ENCODE measurements at places on chromosomes 6 and 20.

DNA sequence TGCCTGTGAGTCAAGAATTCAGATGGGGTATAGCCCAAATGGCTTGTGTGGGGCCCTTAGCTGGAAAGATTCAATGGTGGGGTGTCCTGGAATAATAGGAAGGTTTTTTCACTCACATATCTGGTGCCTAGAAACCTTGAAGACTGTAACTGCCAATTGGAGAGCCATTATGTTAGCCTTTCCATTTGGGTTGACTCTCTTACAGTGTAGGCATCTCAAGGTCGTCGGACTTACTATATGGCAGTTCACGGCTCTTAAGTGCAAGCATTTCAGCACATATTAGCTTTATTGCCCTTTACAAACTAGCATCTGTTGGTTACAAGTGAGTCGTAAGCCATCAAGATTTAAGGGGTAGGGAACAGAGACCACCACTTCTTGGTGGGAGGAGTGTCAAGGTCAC is 74.1 kb downstream of the CD2AP start:
- no peak for DNase-seq

- DNase-seq, result peak; percentile 22
Measured at GRCh38 chr20:43408848-43409576, 48.7 kb upstream of the SRSF6 start.

GRCh38 chr20:42181064-42181463 is 562.9 kb upstream of the CHD6 start:
- DNase-seq, result no peak

- DNase-seq, result no peak
Measured at GRCh38 chr6:51972659-51973058, 114.8 kb downstream of the PKHD1 start.

DNA sequence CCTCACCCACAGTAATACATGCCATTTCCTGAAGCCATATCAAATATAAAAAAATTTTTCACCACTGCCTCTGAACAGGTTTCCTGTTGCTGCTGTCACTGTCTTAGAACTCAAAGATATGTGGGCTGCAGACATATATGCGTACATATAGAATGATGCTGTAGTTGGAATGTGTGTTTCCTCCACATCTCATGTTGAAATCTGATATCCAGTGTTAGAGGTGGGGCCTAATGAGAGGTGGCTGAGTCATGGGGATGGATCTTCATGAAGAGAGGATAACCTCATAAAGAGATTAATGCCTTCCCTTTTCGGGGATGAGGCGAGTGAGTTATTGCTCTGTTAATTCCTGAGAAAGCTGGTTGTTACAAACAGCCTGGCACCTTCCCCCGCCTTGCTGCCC is 7.7 kb upstream of the SCP2D1 start:
- no peak for DNase-seq

DNA sequence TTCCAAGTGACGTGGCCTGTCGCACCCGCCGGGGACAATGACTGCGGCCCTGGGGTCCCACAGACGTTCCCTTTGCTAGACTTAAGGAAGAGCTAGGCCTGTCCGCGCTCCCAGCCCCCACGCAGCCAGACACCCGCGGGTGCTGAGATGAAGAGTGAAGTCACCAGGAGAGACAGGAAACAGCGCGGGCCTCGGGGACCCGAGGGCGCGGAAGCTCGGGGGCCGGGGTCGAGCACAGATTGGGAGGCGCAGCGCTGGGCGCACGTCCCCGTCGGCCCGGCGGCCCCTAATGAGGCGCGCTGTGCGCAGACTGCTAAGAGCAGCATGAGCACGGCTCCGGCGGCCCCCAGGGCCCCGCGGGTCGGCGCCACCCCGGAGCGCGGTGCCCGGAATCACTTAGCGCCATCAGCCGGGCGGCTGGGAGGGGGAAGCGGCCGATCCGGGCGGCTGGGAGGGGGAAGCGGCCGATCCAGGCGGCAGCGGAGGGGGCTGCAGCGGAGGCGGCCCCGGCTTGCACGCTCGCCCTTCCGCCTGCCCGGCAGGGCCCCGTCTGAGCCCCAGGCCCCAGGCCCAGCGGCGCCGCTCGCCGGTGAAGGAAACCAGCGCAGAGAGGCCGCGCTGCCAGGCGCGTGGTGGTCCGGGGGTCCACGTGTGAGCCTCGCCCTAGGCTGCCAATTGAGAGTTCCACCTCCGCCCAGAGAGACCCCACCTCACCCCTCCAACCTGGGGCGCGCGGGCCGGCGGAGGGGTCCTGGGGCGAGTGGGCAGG is 8.3 kb upstream of the AVP start:
- peak; percentile 69 for DNase-seq

DNA sequence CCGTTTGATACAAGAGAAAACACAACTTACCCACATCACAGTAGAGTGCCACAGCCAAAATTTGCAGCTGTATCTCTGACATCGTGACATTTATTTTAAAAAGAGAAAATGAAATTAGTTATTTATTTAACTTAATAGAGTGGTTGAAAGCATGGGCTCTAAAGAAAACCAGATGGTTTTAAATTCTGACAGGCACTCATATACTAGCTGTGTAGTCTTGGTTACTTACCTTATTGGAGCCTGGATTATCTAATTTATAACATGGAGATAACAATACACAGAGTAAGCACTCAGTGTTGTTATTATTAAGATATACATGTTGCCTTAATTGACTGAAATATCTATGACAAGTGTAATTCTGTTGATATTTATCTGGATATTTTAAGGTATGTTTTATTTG is 334.9 kb downstream of the GRIK2 start:
- no peak for DNase-seq

- no peak for DNase-seq
Measured at GRCh38 chr6:153210083-153210482, 79.0 kb upstream of the RGS17 start.

DNA sequence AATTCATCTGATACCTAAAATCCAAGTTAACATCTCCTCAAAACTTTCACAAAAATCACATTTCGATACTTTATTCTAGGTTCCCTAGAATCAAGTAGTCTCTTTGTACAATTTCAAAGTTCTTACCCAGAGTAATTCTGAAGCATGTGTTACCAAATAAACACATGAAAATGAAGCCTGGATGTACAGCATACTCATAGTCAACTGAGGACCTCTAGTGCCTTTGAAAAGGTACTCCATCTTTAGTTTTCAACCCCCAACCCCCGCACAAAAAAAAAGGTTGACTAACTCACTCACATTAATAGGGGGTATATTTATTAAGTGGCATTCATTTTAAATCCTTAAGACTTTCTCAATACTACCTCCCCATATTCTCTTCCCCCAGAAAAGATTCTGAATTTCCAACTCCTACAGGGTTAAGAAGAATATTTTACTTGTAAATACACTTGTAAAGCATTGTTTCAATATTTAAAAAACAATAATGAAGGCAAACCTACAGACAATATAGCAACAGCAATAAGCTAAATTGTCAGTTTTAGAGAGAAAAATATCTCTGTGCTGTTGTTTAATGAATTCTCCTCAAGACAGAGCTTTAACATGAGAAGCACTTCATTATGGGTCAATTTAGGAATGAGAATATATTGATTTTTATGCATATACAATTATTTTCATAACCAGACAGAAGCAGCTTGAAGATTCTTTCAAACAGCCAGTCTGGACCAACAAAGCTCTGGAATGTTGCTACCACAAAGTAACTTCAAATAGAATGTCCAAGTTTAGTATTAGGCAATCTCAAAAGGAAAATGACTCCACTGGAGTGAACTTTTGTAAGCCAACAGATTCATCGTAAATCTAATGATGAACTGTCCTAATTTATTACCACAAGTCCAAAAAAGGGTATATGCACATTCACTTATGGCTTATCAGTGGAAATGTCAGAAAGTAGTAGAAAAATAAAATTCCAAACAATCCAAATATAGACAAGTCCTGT is 3.3 kb downstream of the PLN start:
- no peak for DNase-seq

- DNase-seq, result peak; percentile 15
Measured at GRCh38 chr6:149435919-149436586, 36.0 kb downstream of the SUMO4 start.

- no peak for DNase-seq
Measured at GRCh38 chr6:35220711-35221110, 7.0 kb downstream of the SCUBE3 start.

DNA sequence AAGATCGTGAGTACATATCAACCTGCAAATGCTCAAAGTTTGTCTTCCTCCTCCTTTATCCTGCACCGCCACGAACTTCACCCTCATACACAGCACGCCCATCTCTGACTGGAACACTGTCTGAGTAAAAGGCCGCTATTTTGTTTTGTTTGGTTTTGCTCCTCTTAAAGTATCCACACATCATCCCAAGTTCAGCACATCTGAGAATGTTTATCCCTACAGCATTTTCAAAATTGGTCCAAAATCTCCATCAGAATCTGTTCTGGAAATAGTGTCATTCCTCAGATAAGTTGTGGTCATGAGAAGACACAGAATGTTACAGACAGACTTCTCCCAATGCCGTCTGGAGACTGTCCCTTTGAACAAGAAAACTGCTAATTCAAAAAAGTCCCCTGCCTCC is 251.6 kb upstream of the ARID1B start:
- DNase-seq, result no peak

DNA sequence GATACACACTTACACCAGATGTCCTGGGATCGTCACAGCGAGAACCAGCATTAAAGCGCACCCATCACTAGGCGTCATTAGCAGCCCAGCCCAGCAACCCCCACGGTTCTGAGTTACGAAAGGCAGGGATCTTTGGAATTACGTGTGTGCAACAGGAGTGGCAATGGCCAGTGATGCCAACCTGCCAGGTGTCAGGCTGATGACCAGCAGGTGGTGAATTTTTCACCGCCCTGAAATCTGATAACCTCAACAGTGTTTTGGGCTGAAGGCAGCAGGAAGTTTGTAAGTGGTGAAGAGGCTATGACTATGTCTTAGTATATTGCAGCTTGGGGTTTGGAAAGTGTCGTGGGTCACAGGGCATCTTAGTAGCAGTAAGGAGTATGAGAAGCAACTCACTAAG is 166.1 kb downstream of the TMEM242 start:
- no peak for DNase-seq

DNA sequence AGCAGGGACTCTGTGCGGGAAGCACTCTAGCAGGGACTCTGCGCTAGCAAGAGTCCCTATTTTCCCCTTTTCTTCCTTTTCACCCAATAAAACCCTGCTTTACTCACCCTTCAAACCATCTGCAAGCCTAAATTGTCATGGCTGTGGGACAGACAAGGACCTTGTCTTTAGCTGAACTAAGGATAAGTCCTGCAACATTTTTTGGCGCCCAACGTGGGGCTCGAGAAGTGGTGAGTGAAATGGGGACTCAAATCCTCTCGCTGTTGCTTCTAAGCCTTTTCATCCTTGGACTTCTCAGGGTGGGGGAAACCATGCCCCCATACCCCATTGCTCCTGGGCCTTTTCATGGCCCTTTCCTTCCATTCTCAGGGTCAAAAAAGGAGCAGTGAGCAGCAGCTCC is 46.4 kb downstream of the IMPG1 start:
- peak; percentile 16 for DNase-seq

- no peak for DNase-seq
Measured at GRCh38 chr20:38386004-38386403, 39.7 kb downstream of the LBP start.

GRCh38 chr6:1002989-1003388 is 308.9 kb upstream of the FOXQ1 start:
- DNase-seq, result no peak

DNA sequence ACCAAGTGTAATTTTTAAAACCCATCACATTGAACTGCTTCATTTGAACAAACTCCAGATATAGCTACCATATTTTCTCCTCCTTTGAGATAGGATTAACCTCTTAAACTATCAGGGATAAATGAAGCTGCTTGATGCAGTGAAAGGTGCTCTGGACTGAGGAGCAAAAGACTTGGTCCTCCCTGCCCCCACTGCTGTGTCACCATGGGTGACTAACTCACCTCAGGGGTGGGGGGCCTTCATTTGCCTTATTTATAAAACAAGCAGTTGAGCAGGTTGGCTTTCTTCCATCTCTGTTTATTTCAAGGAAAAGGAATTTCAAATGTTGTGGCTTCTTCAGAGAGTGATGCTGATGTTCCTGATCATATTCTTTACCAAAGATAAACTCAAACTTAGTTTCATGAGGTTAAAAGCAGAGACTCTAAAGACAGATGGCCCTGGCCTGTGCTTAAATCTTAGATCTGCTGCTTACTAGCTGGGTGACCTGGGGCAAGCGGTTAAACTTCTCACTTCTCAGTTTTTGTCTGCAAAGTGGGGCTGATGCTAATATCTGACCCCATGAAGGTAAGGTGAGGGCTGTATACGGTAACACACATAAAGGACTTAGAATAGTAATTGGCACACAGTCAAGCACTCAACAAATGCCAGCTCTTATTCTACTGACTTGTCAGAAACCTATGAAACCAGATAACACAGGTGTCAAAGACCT is 50.5 kb downstream of the FHL5 start:
- DNase-seq, result no peak

GRCh38 chr20:4581838-4582237 is 139.9 kb upstream of the PRND start:
- no peak for DNase-seq

- DNase-seq, result no peak
Measured at GRCh38 chr20:34534391-34535165, 18.4 kb downstream of the DYNLRB1 start.

DNA sequence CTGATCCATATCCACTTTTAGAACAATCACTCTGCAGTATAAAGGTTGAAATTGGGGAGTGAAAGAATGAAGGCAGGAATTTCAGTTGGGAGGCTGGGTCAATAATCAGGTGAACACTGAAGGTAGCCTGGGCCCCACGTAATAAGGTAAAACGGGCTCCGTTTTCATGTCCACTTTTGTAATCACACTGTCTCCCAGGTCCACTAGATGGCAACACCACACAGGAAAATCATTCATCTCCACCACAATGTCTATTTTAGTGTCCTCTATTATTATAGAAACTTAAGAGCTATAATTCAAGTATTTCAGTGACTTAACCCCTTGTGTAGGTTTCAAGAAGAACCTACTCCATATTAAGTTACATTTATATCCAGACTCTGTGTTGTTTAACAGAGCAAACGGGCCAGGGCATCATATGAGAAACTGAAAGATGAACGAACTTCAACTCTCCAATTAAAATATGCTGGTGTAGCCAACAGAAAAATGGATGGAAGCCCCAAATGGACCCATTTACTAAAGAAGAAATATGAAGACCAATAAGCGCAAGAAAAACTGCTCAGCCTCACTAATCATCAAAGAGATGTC is 45.9 kb upstream of the MC3R start:
- DNase-seq, result no peak

- DNase-seq, result no peak
Measured at GRCh38 chr6:107460083-107460631, 793 bp upstream of the PDSS2 start.

DNA sequence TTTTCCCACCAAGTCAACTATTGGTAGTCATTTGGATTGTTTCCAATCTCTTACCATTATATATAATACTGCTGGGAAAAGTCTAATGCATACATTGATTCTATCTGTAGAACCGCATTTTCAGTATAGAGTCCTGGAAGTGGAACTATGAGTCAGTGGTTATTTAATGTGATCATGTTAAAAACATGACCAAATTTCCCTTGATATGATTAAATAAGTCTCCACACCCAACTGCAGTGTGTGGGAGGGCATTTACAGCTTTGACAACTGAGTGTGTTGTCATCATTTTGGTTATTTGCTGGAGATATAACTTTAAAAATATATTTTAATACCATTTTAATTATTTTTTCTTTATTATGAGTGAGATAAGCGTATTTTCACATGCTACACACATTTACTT is 1027.6 kb downstream of the EYS start:
- no peak for DNase-seq

- no peak for DNase-seq
Measured at GRCh38 chr6:167733740-167734661, 92.7 kb upstream of the AFDN start.
